Fibroblast of villous mesenchyme (primary cell): ENCODE measurements at places on chromosomes 16 and 17. TPM values are rescaled to one million over a fixed set of nuclear protein-coding genes. Genes with fewer than 3 reads are reported as not detected.

- DNase-seq, result no peak
These were observed 11.0 kb upstream of the CAMKK1 start for GRCh38 chr17:3903881-3904290.

Gene C17orf78
- total RNA-seq, result not detected in 2 replicates

Gene ITGB4
- total RNA-seq, result 0.32 and 1.3 TPM in 2 replicates

Gene VAC14
- 37.1 and 55.4 TPM in 2 replicates for total RNA-seq

- DNase-seq, result peak; percentile 51
These were observed 19.8 kb downstream of the PPL start for GRCh38 chr16:4917117-4917516.

DNA sequence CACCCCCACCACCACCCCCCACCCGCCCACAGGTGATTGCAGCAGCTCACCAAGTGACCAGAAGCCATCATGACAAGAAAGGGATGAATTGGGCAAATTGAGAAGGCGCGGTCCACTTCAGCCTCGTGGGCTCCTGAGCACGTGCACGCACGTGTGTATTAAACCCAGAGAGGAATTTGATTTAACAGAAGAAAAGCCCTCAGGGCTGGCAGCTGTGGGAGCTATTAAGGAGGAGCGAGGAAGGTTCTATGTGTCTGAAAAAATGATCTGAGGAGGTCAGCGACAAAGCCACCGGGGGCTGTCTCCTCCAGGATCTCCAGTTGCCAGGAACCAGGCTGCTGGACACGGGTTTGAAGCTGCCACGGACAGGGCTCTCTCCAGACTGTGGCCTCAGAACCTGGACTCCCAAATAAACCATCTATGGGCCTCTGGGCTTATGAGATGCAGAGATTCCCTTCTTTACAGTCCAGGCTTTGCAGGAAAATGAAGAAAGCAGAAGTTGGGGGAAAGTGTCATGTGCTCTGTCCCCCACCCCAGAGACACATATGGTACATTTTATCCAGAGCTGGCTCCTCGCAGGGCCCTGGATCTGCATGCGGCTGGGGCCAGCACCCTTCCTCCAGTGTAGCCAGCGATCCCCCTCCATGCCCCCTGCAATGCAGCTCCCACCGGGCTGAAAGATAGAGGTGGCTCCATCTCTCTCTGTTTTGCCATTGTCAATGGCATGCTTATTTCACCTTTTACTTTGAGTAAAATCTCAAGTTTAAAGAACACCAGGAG lies 219.7 kb upstream of the RPL38 start:
- no peak for DNase-seq

Gene CIBAR2
- total RNA-seq, result not detected in 2 replicates

Gene RSL1D1
- 57.7 and 117 TPM in 2 replicates for total RNA-seq

DNA sequence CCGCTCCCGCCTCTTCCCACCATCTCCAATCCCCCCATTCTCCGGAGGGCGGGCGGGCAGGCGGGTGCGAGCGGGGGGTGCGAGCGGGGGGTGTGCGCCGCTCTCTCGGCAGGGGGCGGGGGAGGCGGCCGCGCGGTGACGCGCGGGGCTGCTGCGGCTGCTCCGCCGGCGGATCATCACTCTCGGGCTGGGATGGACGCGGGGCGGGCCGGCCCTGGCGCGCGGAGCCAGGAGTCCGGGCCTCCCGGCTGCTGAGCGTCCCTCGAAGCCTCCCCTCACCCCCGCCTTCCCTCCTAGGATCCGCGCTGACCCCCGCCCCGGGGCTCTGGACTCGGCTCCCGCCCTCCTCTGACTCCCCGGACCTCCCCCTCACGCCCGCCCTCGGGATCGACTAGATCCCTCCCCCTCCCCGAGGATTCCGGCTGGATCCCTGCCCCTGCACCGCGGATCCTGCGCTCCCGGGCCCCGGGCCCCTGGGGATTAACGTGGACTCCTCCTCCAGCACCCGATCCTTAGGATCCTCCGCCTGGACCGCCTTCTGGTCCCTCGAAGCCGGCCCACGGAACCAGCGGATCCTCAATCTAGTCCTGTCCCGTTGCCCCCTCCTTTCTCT lies 946 bp upstream of the TMEM256 start:
- DNase-seq, result peak; percentile 16

Gene INCA1
- total RNA-seq, result 0.97 and 1.3 TPM in 2 replicates

- DNase-seq, result no peak
These were observed 54.7 kb downstream of the NXN start for GRCh38 chr17:924711-925475.

DNA sequence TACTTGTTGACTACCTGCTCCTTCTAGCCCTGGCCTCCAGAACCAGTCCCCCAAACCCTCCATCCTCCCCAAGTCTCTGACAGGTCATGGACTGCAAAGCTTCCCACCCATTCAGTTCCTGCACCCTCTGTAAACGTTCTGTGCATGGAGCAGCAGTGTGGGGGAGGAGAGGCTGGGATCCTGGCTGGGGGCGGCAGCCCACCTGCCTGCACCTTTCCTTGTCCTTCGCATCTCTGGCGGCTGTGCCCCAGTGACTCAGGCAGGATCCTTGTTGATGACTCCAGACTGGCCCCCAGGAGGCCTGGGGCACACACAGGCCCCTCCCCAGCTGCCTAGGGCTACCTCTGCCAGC lies 1.6 kb upstream of the PKMYT1 start:
- DNase-seq, result no peak

Gene CLEC10A
- not detected in 2 replicates for total RNA-seq

Gene KRT24
- total RNA-seq, result not detected in 2 replicates

- no peak for DNase-seq
These were observed 232.6 kb upstream of the IRX3 start for GRCh38 chr16:54519161-54519695.
